ENCODE measurements at places on chromosomes 13 and 19.

- no peak for DNase-seq
Observed at GRCh38 chr13:75285310-75285709, 196.7 kb downstream of the TBC1D4 start.

DNA sequence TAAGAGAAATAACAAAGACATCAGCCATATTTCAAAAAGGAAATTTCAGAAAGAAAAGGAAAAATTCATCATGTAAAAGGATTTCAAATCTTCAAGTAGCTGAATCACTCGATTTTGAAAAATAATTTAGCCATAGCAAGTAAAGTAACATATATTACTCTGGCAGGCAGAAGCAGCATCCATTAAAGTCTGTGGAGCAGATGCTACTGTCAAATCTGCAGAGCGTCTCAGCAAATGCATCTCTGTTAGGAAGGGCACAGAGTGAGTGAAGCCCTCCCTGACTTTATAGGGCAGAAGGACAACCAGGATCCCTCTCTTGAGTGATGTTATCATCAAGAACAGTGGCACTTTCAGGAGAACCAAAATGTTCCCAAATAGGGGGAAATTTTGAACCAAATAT, 445.5 kb downstream of the EFNB2 start:
- no peak for DNase-seq

GRCh38 chr13:90824032-90824431, 523.5 kb upstream of the MIR17HG start:
- no peak for DNase-seq

DNA sequence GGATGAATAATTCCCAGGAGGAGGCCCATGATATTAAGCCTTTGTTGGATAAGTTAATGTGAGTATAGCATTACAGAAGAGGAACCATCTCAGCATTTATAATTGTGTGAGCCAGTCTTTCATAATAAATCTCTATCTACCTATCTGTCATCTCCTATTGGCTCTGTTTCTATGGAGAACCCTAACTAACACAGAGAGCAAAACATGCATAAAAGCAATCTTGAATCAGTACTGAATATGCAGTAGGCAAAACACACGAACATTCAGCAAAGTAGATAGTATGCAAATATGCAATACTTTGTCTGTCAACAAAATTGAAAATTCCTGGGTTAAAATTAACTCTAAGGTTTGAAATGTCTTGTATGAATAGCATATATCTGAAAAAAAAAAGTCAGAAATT, 966.3 kb downstream of the DIAPH3 start:
- no peak for DNase-seq

GRCh38 chr13:67967031-67967430, 736.9 kb upstream of the PCDH9 start:
- DNase-seq, result no peak

DNA sequence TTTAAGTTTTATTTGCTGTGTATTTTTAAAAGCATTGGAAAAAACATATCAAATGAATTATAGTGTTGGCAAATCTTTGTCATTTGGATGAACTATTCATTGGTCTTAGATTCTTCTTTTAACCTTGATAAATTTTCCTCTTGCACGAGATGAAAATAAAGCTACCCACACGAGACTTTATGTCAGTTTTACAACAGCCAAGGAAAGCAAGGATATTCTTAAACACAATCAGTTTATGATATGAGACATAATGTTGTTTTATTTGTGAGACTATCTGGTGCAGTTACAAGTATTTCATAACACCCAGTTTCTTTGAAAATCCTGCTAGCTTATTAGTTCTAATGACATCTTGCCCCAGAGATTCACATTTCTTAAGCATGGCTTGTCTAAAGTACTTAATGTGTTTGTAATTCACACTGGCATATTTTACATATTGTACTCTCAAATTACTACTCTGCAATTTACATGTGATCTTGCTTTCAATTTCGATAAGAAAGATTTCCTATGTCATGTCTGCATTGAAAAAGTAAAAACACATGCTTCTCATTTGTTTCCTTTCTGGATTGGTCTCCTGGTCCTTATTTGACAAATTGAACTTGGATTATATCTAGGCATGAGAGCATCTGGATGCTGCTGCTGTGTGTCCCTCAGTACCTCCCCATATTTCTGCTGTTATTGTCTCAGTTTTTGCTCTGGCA, 955.5 kb upstream of the PCDH9 start:
- DNase-seq, result no peak

DNA sequence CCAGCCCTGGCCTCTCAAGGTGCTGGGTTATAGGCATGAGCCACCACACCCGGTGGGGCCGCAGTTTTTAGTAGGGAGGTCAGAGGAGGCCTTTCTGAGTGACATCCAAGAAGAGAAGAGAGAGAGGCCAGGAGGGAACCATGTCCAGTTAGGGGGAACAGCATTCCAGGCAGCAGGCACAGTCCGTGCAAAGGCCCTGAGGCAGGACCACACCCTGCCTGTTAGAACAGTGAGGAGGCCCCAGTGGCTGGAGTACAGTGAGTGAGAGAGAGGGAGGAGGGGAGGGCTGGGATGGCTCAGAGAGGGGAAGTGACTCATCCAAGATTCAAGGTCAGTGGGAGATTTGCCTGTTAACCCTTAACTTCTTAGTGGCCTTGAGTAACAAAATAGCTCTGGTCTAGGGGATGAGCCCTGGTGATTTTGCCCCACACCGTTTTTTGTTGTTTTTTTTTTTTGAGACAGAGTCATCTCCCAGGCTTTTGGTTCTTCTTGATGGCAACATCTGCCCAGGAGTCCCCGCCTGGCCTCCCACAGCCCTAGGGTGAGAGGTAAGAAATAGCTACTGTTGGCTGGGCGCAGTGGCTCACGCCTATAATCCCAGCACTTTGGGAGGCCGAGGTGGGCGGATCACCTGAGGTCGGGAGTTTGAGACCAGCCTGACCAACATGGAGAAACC, 2.7 kb upstream of the PLIN3 start:
- DNase-seq, result peak; percentile 86

- no peak for DNase-seq
Observed at GRCh38 chr19:37930416-37930815, 23.4 kb downstream of the SIPA1L3 start.

DNA sequence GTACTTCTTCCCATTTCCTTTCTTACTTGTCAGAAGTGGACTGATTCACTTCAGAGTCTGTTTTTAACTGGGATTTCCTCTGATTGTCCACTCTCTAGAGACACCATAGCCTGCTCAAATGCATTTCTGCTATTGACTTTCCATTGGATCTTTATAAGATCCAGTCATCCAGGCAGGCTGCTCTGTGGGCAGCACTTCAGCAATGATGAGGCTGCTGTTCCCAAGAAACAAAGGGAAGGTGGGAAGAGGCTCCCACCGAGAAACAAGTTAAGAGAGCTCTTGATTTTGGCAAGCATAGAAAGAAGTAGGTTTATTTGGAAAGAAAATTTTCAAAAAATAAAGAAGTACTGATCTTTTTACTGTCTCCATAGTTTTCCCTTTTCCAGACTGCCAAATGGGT, 125.8 kb upstream of the STARD13 start:
- DNase-seq, result no peak

DNA sequence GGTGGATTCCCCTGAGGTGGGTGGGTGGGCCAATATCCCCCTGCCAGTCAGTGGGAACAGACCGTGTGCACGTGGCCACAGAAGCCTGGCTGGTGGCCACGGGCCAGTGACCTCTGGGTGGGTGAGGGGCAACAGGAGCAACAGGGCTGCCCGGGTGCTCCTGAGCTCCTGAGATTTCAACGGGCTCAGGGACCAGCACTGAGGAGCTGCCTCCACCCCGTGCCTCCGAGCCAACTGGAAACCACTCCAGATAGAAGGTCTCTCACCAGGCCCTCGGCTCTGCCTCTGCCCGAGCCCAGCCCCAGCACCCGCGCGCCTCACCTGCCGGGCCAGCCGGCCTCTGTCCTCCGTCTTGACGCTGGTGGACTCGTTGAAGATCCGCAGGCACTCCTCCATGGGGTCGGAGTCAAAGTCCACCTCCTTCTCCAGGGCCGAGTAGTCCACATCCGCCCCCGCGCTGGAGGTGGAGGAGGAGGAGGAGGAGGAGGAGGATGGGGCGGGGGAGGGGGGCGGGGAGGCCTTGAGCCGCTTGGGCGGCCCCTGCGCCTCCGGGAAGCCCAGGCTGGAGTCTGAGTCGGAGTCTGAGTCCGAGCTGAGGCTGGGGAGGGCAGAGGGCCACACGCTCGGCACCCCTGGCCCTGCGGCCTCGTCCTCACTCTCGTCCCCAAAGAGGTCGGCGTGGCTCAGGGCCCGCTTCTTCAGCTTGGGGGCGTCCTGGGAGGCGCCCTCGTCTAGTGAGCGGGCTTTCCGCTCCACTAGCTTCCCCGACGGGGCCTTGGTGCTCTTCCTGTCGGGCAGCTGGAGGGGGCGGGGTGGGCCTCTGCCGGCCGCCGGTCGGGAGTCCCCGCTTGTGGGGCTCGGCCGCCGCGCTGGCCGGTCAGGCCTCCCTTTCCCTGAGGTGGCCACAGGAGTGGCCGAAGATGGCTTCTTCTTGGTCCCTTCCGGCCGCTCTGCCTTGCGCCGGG, 14.8 kb upstream of the ATP8B3 start:
- DNase-seq, result no peak

GRCh38 chr19:47714339-47714738, 1.1 kb downstream of the EHD2 start:
- no peak for DNase-seq

- DNase-seq, result no peak
Observed at GRCh38 chr13:99352351-99353245, 45.4 kb upstream of the GPR183 start.

DNA sequence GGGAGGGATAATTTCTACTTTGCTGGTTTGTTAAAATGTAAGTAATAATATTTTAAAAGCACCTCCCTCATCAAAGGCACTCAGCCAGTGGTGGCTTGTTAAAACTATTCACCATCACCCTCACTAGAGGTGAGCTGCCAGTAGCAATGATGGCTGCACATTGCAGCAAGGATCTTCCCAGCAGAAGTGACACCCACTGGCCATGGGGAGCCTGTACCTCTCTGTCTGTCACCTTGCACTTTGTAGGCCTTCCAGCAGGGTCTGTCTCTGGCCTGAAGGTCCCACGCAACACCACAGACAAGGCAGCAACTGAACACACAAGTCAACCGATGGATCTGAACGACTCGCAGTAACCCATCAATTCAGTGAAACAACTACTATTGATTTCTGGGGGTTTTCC, 47.3 kb upstream of the C13orf42 start:
- DNase-seq, result no peak

- no peak for DNase-seq
Observed at GRCh38 chr13:97329331-97329730, 104.6 kb upstream of the RAP2A start.

DNA sequence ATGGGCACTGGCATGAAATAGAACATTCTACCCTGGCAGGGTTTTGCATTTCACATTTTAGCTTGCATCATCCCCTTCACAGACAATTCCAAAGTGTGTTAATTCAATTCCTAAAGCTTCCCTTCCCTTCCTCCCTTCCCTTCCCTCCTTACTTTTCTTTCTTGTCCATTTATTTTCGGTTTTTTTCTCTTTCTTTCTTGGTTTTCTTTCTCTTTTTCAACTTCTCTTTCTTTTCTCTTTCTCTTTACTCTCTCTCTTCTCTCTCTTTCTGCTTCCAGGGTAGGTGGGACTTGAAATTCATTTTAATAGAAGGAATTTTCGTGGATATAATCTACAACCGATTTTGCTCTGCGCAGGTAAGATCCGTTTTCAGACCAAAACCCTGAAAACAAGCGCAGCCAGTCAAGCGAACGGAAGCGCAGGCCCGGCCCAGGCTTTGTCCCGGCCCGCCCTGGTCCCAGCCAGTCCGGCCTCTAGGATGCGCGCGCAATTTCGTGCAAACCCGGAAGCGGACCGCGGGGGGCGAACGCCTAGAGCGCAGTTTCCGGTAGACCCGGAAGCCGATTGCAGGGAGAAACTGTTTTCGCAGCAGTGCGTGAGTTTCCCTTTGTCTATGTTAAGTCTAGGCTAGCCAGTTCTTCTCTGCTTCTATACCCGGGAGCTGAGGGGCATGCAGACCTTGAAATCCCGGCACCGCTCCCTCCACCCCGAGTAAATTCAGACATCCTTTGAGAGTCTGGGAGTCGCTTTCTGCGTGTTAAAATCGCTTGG, at the start of gene ZNF528:
Gene ZNF528, plus strand, starts transcription at position 540 of the 771 bp plus-strand sequence. CDS start 4,165 bp downstream, outside the sequence.
- DNase-seq, result no peak

GRCh38 chr19:39430675-39431593, 4.8 kb downstream of the RPS16 start:
- DNase-seq, result no peak

- DNase-seq, result no peak
Observed at GRCh38 chr19:36528921-36529518, 949 bp upstream of the ZNF260 start.

DNA sequence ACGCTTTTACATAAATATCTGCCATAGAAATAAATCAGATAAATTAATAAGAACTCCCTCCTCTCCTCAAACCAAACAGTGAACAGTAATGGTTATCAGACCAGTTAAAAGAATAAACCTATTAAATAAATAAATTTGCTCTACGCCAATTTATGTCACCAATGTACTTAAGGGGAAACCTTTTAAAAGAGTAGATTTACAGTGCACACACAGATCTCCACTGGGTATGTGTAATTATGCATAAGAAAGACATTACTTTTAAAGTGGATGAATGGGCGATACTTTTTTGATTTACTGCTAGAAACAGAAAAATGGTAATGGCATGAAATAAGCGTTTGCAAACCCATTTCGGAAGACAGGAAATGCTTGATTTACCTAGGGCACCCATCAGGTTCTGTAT, 34.9 kb upstream of the C19orf12 start:
- DNase-seq, result no peak

GRCh38 chr19:49114630-49115363, 627 bp downstream of the LIN7B start:
- DNase-seq, result no peak

- no peak for DNase-seq
Observed at GRCh38 chr13:59660582-59660981, 503.1 kb downstream of the DIAPH3 start.

DNA sequence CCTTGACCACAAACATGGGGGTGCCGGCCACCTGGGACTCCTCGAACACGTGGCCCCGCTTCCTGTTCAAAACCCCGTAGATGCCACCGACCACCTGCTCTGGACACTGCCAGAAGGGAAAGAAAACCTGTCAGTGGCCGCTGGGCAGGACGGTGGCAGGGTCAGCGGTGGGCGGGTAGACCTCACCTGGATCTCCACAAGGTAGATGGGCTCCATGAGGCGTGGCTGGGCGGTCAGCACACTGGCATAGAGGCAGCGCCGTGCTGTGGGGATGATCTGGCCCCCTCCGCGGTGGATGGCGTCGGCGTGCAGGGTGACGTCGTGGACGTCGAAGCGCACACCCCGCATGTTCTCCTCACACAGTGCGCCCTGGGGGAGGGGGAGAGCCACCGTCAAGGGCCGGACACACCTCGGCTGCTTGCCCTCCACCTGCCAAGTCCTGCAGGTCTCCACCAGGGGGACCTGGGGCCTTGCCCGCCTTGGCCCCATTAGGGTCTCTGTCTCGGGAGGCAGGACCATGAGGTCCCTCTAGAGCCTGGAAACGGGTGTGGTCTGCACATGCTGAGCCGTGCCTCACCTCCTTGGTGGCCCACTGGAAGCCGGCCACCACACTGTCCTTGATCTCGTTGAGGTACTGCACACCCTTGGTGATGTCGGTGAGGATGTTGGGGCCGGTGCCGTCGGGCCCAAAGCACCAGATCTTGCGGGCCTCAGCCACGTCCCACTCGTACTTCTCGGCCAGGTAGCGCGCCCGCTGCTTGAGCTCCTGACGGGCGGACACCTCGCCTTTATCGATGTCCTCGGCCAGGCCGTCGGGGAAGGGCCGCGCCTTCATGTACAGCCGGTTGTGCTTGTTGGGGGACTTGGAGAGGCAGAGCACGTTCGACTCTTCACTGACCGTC, 6.6 kb upstream of the DAPK3 start:
- DNase-seq, result no peak
